ENCODE measurements at places on chromosomes 2 and 18.

DNA sequence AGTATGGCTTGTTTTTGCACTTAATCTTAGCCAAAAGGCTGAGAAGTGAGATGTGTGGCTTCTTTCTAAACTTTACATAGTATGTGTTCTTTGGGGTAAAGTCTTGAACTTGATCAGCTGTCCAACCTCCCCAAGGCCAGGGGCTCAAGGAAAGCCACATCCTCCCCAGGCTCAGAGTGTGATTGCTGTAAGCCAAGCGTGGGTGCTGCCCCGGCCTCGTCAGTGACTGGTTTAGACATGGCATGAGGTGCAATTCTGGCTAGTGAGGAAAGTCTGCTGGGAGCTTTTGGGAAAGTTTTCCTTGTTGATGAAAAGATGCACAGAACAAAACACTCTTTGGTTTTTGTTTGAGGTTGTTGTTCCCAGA lies 40.2 kb downstream of the TMEM177 start:
- no peak for DNase-seq

DNA sequence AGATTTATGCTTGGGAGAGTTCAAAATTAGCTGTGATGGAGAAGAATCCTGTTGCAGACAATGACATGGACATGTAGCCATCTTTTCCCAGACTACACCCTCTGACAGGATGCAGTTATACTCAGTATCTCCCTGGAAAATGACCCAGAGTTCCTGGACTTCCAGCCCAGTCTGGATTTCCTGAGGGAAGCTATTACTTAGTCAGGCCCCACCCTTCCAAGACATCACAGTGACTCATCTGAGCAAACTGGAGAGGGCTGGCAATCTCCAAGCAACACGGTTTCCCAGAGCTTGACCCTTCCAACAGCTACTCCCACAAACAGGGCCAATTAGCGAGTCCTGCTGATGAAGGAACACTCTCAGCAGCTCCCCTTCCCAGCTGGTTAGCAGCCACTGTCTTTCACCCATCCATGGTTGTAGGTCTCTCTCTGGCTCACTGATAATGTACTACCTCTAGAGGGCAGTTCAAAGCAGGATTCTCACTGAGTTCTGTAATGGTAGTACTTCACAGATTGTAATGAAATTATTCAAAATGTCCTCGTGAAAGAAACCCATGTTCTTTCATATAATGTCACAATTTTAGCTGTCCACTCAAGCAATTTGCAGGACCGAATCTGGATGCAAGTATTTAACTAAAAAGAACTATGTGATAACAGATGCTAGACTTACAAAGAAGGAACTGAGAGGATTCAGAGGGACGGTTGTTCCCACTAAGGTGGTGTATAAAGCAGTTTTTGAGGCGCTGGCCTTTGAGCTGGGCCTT lies 110.2 kb downstream of the MDH1 start:
- DNase-seq: peak; percentile 52

GRCh38 chr18:10376731-10377130 lies 77.7 kb upstream of the APCDD1 start:
- DNase-seq: no peak

GRCh38 chr2:188089901-188090300 lies 201.8 kb upstream of the GULP1 start:
- DNase-seq: no peak

DNA sequence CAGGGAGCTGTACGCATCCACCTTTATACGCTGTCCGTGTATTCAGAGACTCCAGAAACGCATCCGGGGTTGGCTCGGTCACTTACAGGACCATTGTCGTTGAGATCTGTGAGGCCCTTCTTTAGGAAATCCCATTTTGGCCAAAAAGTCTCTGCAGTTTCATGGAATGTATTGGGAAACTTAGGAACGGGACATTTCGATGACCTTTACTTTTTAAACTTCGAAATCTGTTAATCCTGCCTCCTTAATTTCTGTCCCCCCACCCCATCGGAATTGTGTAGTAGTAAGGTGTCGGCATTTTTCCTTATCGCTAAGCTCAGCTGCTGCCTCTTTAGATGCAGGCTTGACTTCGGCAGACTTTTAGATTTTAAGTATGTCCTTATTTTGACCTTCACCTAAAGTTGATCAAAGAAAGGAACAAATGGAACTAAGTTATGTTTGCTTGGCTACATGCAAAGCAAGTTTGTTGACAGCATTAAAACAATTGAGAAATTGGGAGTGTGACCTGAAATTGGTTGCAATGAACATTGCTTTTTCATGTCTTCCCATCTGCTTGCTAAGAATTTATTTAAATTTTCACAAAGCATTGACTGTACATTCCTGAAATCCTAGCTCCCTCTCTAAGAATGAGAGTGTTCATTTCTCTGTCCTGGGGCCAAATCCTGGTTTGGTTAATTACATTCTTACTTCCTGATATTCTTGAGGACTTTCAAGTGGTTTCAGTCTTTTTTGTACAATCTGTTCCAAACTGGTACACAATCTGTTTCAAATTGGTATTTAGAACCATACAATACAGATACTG lies 884 bp upstream of the RAPH1 start:
- DNase-seq: no peak

- no peak for DNase-seq
Measured at GRCh38 chr2:12498704-12499103, 218.0 kb upstream of the TRIB2 start.

DNA sequence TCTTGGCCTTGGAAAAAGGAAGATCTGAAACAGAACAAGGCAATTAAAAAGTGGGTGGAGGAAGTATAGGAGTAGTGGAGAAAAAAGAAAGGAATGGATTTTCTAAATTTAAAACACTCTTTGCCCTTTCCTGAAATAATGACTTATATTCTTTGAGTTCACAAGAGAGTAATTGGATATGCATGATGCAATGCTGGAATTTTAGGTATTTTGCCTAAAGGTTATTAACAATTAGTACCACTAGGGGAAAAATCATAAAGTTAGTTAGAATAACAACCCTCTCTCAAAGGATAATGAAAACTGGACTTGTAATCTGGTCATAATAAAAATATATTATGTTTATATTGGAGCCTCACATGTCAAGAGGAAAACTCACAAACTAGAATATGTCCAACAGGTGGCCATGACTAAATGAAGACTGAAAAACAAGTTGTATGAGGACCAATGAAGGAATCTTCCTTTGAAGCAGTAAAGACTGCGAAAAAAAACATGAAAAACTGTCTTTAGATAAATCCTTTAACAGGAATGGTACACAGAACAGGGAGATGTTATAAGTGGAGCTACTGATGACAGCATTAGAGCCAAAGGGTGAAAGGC lies 281.8 kb downstream of the NCKAP5 start:
- DNase-seq: no peak

DNA sequence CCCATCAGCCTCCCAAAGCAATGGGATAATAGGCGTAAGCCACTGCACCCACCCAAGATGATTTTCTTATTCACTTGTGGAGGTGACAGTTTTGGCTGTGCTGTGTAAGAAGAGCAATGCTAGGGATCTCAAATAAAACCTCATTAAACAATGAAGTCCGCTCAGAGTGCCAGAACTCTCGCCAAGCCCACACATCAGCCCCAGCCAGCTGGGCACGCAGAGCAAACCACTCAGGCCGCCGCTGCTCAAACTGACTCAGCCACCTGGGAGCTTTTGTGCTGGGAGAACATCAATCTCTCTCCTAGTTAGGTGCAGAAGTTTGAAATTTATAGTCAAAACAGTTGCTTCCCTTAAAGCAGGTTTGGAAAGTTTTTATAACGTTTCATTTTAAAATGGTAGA lies 47.6 kb downstream of the RNF152 start:
- DNase-seq: no peak

All from hippocampal formation (tissue), 2 donors.